Activated naive CD8-positive, alpha-beta T cell treated with anti-CD3 and anti-CD28 coated beads for 36 hours (primary cell): ENCODE measurements at places on chromosomes 1 and 21. TPM values are rescaled to one million over a fixed set of nuclear protein-coding genes. Genes with fewer than 3 reads are reported as not detected.

DNA sequence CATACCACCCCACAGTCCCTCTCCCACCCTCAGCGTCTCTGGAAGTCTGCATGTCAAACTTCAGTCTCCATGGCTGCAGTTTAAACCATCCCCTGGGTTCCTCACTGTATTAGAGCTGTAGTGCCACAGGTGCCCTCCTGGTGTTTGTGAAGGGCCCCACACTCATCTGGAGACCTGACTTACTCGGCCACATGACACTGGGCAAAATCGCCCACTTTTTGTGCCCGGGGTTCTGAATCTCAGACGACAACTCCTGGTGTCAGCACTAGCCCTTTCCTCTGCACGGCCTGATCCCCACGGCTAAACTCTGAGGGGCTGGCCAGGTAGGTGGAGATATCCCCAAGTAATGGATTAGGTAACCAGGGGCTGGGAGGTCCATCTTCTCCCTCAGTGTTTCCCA, 6.5 kb downstream of the INKA2 start:
- H3K4me1 ChIP-seq = peaks cover 3% of the 10 kb centered on the region
- no peak overlapping the region for H3K27ac ChIP-seq
- peaks cover 12% of the 10 kb centered on the region for H3K27me3 ChIP-seq
- no peaks in the 10 kb centered on the region for H3K36me3 ChIP-seq
- no peak overlapping the region for H3K4me3 ChIP-seq

HCRTR1 gene
- total RNA-seq = not detected

- H3K27ac ChIP-seq = peak overlapping the region; percentile 82
- H3K27me3 ChIP-seq = no peaks in the 10 kb centered on the region
- H3K36me3 ChIP-seq = no peaks in the 10 kb centered on the region
- no peak overlapping the region for H3K4me3 ChIP-seq
- no peak for DNase-seq
Measured at GRCh38 chr1:31954607-31955283, 16.6 kb upstream of the PTP4A2 start.

PODN gene
- total RNA-seq = not detected
